Hindlimb muscle (tissue), 1 donor: ENCODE measurements at places on chromosomes 7 and 10. TPM values are rescaled to one million over a fixed set of nuclear protein-coding genes. Genes with fewer than 3 reads are reported as not detected.

- DNase-seq, result no peak
These were observed 67.1 kb downstream of the C10orf143 start for GRCh38 chr10:130043491-130043890.

Gene MACC1
- polyA plus RNA-seq, result 0.09 TPM

DNA sequence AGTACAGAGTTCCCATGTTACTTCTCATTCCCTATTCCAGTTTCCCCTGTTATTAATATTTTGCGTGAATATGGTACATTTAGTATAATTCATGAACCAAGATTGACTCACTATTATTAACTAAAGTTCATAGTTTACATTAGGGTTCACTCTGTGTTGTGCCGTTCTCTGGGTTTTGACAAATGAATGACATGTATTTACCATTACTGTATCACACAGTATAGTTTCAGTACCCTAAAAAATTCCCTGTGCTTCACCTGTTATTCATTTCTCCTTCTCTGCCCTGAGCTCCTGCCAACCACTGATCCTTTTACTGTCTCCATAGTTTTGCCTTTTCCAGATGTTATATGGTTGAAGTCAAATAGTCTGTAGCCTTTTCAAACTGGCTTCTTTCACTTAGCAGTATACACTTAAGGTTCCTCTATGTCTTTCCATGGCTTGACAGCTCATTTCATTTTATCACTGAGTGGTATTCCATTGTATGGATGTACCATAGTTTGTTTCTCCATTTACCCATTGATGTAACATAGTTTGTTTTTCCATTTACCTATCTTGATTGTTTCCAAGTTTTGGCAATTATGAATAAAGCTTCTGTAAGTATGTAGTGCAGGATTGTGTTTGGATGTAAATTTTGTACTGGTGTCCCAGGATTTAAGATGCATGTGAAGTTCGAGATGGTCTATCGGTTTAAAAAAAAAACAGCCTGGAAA lies 58.8 kb downstream of the CDK14 start:
- no peak for DNase-seq

Gene OR6V1
- not detected for polyA plus RNA-seq

Gene AKR1C3
- polyA plus RNA-seq, result 1.0 TPM
